HT1080 (cell line): ENCODE measurements at places on chromosomes 16 and 17.

DNA sequence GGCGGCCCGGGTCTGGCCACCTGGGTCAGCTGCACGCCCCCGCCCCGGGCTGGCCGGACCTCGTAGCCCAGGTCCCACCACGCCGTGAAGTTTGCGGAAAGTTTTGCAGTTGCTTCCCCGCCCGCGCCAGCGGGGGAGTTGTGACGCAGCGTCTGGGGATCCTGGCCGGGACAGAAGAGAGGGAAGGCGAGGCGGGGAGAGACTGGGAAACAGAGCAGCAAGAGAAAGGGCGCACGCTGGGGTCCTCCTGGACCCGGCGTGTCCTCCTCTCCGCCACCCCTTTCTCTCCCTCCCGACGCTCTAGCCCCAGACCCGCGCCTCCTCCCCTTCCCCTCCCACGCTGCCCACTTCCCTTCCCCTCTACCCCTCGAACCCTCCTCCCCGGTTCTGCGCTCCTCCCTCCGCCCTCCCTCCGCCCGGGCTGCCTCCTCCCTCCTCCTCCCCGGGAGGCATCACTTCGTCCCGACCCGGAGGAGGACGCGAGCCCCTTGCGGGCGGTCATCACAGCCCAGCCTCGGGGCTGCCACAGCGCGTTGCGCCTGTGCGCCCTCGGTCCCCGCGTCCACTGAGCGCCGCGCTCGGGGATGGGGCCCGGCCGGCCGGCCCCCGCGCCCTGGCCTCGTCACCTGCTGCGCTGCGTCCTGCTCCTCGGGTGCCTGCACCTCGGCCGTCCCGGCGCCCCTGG is at the start of gene MRC2:
TSS of gene MRC2 (plus strand) at position 452 of the 685 bp plus-strand sequence. CDS start at position 585, 133 bp downstream.
- DNase-seq: peak; percentile 69

DNA sequence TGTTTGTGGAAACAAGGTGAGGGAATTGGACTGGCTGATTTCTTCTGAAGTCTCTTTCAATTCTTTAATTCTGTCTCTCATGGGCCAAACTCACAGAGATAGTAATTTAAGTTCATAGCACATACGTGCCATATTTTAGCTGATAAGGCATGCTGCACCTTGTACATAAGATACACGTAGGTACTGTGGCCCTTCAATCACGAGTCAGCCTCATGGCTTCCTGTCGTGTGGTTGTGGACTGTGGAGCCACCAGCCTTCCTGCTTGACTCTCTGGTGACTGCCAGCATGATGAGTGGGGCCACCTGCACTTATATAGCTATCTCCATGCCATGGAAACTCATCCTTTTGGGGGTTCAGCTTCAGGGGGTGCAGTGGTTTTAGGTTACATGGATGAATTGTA is 25.1 kb downstream of the KSR1 start:
- DNase-seq: no peak

DNA sequence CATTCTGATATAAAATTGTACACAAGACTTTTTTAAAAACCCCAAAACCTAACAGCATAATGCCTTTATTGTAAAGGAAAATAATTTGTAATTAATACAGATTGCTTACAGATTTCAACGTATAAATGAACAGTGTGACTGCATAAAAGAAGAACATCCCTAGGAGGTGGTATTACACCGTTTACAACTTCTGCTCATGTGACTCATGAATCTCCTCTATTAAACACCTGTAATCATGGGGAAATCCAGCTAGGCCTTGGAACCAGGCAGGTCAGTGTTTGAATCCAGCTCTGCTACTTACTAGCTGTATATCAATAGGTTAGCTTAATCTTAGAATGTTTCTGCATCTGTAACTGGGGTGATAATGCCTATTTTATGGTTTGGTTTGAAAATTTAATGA is 15.2 kb downstream of the RABEP1 start:
- DNase-seq: no peak

- DNase-seq: no peak
Measured at GRCh38 chr17:78899361-78900260, 3.4 kb downstream of the CEP295NL start.

DNA sequence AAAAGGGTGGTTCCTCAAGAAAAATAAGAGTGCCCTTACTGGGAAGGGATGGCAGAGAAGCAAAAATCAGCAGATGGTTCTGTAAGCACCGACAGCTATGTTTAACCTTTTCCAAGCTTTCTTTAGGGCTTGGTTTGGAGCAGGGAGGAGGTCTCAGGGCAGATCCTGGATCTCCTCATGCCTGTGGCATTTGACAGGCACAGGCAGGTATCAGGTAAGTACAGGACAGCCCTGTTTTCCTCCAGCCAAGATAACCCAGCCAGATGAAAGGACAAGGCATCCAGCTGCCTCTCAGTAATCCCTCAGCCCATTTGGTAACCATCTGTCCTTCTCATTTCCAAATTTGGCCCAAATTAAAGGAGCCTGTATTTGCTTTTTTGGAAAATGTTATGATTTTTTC is 141.5 kb downstream of the TOX3 start:
- DNase-seq: no peak

DNA sequence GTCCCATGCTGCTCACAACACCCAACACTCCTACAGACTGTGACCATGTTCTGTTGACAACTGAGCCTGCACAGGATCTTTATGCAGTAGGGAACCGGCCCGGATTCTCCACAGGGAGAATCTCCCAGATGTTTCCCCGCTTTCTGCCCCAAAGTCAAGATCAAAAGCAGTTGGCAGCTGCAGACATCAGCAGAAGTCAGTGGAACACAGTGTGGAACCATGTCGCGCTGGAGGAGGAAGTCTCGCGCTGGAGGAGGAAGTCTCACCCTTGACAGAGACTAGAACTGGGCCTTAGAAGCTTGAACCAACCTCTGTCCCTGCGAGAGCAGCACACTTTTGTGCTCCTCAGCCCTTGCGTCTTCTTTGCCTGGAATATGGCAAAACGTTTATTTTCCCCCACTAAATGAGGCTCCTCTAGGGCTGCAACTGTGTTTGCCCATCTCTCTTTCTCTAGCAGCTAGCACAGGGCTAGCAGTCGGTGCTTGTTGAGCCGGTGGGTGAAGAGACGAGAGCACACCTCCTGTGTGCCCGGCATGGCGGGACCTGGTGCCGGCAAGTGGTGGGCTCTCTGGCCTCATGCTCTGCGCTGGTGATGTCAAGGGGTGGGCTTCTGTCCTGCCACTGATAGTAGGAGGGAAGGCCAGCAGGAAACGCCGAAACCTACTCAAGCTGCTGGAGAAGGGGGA is 2.1 kb upstream of the MRC2 start:
- no peak for DNase-seq

DNA sequence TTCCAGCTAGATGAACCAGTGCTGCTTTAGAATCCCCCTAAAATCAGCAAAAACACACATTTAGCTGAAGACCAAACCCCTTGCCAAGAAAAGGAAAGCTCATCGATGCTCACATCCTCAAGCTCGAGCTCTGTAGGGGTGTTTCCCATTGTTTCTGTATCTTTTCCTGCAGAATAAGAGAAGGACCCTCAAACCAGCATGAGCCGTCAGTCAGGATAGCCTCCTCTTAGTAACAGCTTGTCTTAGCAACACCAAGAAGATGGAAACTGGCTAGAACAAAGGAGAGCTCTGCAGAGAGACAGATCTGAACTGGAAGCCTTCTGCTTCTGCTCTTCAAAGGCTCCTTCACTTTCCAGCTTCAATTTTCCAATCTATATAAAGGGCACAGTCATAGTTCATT is 32.0 kb downstream of the VAT1L start:
- DNase-seq: no peak

DNA sequence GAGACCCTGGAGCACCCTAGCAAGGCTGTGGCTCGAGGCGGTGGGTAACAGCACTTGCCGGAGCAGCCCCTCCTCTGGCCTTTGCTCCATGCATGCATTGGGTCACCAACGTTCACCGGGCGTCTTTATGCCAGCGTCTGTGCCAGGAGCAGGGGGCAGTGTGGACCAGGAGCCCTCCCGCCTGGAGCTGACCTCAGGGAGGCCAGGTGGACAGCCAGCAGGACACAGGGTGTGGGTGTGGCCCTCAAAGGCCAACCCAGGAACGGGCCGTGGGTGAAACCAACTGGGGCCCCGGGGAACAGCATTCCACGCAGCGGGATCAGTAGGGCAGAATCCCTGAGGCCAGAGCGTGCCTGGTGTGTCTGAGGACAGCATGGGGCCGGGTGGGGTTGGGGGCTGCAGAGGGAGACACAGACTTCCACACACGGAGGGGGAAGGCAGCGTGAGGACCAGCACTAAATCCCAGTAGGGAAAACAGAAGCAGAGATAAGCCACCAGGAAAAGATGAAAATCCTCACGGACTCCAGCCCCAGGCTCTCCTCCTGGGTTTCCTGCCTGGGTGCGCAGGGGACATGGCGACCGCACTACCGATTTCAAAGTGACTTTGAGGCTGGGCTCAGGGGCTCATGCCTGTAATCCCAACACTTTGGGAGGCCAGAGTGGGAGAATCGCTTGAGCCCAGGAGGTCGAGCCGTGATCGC is 2.9 kb upstream of the CD7 start:
- DNase-seq: no peak
